ENCODE measurements at places on chromosomes 5 and 9.
A peak's percentile ranks its signal among the peaks of the same experiment; 100 is the strongest.

GRCh38 chr9:104907278-104907951 is 20.5 kb downstream of the ABCA1 start:
- no peak for DNase-seq

DNA sequence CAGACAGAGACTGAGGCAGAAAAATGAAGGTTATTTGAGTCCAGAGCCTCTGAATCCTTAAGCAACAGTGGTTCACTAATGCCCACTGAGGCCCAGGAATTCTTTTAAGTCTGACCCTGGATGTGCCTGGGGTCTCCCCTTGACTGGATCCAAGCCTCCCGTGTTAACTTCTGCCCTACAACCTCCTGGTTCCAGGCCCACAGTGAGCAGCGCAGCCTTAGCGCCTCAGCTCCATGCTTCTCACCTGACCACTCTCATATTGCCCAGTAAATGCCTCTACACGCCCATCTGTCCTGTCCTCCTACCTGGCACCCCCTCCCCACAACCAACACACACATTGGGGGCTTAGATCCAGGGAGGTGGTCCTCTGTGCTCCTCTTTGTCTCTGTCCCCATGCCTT is 6.4 kb downstream of the IL3 start:
- DNase-seq: no peak

- no peak for DNase-seq
These were observed 67.5 kb downstream of the FANCC start for GRCh38 chr9:95249986-95250385.

- no peak for DNase-seq
These were observed 22.6 kb upstream of the SARDH start for GRCh38 chr9:133760713-133761290.

GRCh38 chr5:17282283-17283120 is 65.1 kb downstream of the BASP1 start:
- DNase-seq: no peak

GRCh38 chr5:670396-671270 is 22.5 kb downstream of the TPPP start:
- DNase-seq: no peak

DNA sequence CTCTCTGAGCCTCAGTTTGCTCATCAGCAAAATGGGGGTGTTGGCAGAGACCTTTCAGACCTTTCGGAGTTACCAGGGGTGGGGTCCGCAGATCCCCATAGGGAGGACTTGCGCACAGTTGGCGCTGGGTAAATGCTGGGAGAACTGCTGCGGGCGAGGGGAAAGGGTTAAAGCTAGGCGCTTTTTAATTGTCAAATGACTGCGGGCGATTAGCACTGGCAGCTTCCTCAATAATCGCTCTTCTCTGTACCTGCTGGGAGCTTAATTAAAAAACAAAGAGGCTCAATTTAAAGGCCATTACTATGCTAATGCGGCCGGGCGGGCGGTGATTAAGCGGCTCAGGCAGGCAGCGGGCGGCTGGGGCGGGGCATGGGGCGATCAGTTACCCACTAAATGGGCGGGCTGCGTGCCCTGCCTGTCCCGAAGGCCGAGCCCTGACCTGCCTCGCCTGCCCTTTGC is 63.0 kb downstream of the LMX1B start:
- no peak for DNase-seq

DNA sequence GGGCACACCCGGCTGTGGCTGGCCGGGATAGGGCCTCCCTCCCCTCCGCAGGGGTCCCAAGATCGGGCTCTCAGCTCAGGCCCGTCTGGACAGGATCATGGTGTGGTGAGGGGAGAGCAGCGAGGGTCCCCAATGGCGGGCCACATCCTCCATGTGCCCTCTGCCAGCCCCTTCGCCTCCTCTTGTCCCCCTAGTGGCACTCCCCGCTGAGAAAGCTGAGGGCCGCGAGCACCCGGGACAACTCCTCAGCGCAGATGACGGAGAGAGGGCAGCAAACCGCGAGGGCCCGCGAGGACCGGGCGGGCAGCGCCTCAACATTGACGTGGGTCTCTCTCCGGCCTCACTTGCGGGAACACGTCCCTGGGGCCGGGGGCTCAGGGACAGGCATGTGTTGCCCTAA is 24.6 kb downstream of the NKD2 start:
- DNase-seq: no peak

DNA sequence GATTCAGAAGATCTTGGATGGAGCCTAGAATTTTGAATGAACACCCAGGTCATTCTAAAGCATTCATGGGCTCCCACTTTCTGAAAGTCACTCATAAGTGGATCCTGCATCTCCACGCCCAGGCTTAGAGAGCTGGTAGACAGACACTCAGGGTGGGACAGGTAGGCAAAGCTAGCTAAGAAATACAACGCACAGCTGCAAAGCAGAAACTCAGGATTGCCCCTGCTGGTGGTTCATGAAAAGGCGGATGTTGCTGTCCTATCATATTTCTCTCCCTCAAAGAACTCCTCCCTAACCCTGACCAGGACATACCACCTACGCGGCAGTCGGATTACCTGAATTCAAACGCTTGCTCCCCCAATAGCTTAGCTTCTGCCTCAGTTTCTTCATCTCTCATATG is 226.5 kb downstream of the GLIS3 start:
- DNase-seq: no peak

- DNase-seq: no peak
These were observed 518 bp downstream of the ZDHHC12 start for GRCh38 chr9:128723352-128723865.

- DNase-seq: peak; percentile 15
These were observed 836 bp downstream of the PCSK5 start for GRCh38 chr9:75891277-75891741.

DNA sequence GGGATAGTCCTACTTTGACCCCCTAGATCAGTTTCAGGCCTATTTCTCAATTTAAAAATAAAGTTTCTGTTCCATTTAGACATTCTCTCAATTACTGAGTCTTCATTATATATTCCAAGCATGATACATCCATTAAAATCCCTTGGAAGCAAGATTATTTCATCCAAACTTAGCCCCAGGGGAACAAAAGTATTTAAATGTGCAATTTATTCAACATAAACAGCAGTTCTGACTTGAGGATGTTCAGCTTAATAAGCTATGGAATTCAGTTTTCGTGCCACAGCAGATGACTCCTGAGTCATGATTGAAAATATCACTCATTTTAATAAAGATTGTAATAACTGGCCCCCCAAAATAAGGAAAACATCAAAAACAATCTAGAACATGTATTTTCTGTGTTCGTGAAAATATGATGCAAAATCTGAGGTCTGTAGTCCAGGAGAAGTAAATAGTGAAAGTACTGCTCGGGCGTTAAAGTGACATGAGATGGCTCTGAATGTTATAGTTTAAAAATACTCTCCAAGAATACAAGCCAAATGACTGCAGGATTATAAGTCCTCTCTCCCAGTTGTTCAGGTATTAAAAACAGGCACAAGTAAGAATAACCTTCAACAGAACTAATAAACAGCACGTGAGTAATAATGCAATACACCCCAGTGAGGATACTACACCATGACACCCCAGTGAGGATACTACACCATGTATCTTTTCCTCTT is 67.1 kb downstream of the RETREG1 start:
- DNase-seq: no peak

DNA sequence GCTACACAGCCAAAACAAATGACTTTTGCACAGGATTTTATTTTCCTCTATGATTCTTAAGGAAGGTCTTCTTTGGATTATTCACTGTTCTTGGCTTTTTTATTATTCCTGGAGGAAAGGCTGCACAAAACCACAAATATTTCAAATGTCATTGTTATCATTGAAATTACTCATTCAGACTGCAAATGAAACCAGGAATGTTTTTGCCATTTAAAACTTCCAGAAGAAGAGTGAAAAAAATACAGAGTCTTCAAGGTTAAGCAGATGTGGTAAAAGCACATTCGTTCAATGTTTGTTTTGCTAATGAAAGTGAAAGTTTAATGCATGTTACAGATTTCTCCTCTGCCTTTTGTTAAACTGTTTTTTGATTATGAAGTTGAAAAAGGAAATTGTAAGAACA is 238.2 kb downstream of the TLE4 start:
- DNase-seq: no peak

DNA sequence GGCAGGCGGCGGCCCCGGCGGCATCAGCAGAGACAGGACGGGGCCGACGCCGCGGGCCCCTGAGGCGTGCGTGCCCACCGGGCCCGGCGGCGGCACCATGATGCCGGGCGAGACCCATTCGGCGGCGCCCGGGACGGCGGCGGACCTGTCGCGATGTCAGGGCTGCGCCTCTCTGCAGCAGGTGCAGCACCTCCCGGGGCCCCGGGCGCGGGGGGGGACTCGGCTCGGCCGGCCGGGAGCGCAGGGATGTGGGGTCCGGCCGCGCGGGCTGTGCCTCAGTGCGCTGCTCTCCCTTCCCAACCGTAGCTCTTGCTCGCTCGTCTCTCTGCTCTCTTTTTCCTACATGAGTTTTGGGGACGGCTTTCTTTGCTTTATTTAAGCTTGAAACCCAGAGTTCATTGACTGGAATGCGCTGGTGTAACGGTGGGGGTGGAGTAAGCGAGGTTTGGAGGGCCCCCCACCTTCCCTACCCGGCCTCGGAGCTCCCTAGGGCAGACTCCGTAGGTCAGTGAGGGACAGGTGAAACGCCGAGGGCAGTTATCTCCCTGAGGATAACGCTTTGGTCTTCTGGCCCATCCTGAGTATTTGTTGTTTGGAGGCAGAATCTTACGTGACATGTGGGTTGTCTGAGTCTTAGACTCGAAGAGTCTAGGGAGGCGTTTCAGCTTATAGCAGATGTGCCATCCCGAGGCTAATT is 490 bp downstream of the ICE1 start:
- DNase-seq: no peak

- no peak for DNase-seq
These were observed 9.6 kb downstream of the PALM2AKAP2 start for GRCh38 chr9:109789556-109789955.

DNA sequence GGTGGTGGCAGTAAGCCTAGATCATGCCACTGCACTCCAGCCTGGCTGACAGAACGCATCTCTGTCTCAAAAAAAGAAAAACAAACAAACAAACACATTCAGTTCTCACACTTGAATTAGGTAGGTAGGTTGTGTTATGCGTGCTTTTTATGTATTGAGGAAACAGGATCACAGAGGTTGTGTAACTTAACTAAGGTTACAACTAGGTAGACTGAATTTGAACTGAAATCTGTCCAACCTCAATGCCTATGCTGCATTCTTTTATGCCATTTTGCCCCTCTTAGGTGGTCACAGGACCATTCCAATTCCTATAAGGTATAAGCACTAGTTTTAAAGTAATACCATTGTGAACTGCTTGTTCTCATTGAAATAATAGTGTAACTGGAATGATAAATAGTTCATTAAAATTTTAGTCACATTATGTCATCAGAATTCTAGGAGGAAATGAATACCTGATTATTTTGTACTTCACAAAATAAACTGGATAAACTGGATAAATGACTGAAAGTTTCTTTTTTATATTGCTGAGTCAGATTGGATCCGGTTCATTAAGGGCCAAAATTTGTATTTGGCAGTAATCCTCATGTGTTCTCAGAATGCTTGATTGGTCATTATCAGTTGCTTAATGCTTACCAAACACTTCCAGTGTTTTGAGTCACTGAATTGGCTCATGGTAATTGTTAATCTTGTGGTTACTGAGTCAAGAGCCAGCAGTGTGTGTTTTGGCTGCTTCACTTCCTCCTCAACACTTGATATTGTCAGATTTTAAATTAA is 7.1 kb downstream of the UBAP1 start:
- DNase-seq: no peak

GRCh38 chr5:32852535-32852934 is 141.4 kb downstream of the NPR3 start:
- no peak for DNase-seq

DNA sequence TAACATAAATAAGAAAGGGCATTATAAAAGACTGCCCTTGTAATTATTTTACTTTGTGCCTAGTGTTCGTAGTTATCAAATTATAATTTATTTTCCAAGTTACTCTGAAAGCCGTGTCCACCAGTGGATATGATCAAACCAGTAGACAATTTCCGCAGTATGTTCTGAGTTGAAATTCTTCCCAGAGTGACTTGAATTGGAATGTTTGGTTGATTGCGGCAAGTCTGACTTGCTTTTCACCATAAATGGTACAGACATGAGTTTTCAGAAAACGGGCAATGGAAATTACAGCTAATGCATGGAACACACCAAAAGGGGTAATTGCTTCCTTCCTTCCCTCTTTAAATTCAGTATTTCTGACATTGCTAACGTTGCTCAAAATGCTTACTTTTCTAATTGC is 56.6 kb downstream of the CHSY3 start:
- DNase-seq: no peak

- no peak for DNase-seq
These were observed 236.0 kb upstream of the CD180 start for GRCh38 chr5:67432606-67433005.

- DNase-seq: no peak
These were observed 126.6 kb upstream of the TYRP1 start for GRCh38 chr9:12566404-12567090.

DNA sequence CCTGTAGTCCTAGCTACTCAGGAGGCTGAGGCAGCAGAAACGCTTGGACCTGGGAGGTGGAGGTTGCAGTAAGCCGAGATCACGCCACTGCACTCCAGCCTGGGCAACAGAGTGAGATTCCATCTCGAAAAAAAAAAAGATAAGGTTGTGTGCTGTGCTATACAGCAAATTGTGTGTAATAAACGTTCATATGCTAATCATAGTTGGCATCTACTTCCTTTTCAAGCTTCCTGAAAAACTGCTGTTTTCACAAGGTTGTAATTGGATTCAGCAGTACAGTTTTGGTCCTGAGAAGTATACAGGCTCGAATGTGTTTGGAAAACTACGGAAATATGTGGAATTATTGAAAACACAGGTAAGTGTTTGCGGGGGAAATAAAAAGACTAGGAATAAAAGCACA is 25.5 kb downstream of the OTULINL start:
- no peak for DNase-seq

- DNase-seq: no peak
These were observed 11.4 kb upstream of the NDST1 start for GRCh38 chr5:150496534-150496933.

DNA sequence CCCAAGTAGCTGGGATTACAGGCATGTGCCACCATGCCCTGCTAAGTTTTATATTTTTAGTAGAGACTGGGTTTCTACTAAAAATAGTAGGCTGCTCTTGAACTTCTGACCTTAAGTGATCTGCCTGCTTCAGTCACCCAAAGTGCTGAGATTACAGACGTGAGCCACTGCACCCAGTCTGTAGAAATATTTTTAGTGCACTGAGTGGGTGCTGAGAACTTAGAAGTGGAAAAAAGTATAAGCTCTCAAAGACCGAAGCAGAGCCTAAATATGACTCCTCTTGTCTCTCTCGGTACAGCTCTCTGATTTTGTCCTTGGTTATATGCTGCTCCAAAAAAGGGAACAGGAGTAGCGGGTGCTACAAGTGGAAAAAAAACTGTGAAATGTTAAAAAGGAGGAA is 353.8 kb upstream of the IZUMO3 start:
- no peak for DNase-seq

GRCh38 chr5:173327948-173328843 is at the start of gene STC2:
Gene STC2 (minus strand): TSS chr5:173328414. CDS start chr5:173328193, 221 bp downstream.
- DNase-seq: no peak

- no peak for DNase-seq
These were observed 25.1 kb upstream of the SHB start for GRCh38 chr9:38094165-38094564.

DNA sequence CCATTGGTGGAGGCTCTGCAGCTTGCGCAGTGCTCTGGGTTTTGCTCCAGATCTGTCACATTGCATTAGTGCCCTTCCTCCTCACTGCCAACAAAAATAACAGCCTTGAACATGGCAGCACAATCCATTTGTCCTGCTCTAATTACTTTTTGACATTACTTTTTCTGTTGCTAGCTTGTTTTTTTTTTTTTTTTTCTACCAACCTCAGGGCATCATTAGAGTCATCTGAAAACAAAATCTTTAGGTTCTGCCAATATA is 117.5 kb upstream of the NR5A1 start:
- DNase-seq: no peak

GRCh38 chr9:137250329-137251193 is 525 bp upstream of the STPG3 start:
- no peak for DNase-seq
